ENCODE measurements at places on chromosomes 2 and 18.

DNA sequence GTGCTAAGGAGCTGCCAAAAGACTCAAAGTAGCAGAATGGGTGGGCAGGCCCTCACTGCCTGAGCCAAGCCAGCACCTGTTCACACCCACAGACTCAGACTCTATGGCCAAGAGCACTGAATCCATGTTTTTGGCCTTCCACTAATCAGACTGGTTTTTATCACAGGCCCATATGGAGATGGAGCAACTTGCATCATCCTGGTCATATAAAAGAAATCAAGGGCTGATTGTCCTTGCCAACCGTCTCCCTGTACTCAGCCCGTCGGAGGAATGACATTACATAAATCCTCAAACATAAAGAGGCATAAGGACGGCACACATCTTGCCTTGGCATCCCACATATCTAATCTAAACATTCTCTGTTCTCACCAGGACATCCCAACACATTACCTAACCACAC is 66.7 kb downstream of the MARCHF4 start:
- DNase-seq = no peak

DNA sequence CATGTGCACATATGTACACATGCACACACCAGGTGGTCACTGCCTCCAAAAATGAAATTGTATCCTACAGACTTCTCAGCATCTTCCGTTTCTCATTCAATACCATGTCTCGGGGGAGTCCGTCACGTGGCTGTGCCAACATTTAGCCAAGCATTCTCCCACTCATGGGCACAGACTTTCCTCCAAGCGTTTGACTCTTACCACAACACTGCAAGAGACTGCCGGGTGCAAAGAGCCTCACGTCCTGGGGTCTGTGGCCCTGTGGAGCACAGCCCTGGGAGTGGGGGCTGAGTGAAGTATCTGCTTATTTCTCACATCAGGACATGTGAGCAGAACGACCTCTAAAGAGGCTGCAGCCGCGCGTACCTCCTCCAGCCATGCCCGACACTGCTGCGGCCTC is 28.0 kb downstream of the HDAC4 start:
- no peak for DNase-seq

- DNase-seq = no peak
Measured at GRCh38 chr18:35000457-35000856, 40.8 kb upstream of the MAPRE2 start.

DNA sequence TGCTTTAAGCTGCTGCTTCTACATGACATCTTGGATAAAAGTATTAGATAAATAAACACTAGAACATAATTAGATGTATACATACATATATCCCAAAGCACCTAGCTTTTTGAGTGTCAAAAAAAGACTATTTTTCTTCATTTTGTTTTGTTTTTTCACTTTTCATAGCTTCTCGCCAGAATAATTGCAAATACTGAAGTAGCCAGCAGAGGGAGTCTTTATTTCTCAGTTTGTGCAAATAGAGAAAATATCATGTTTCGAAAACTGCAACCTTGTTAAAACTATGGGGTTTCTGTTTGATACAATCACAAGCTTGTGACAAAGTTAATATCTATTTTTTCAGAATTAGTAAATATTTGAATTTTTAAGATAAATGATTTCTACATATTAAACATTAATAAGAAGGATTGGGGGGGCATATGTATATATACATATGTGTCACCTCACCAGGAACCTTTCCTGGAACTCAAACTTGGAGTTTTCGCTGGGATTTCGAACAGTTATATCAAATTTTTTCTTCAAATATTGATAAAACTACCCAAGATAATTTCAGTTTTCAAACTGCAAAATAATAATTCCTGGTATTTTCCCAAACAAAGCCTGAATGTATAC is 61.0 kb downstream of the GRB14 start:
- DNase-seq = no peak

DNA sequence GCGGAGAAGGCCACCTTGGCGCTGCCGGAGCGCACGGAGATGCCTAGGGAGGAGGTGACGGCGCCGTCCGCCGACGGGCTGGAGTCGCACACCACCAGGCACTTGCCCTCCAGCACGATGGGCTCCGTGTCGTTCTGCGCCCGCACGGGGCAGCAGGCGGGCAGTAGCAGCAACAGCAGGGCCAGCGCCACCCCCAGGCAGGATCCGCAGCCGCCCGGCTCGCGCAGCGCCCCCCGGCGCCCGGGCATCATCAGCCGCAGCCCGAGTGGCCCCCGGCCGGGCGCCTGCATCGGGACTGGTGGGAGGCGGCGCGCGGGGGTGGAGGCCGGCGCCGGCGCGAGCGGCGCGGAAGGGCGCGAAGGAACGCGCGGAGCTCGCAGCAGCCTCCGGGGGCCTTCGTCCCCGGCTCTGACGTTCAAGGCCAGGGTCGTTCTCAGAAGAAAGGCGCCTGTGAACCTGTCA is 2.2 kb downstream of the CBLN2 start:
- peak; percentile 10 for DNase-seq

DNA sequence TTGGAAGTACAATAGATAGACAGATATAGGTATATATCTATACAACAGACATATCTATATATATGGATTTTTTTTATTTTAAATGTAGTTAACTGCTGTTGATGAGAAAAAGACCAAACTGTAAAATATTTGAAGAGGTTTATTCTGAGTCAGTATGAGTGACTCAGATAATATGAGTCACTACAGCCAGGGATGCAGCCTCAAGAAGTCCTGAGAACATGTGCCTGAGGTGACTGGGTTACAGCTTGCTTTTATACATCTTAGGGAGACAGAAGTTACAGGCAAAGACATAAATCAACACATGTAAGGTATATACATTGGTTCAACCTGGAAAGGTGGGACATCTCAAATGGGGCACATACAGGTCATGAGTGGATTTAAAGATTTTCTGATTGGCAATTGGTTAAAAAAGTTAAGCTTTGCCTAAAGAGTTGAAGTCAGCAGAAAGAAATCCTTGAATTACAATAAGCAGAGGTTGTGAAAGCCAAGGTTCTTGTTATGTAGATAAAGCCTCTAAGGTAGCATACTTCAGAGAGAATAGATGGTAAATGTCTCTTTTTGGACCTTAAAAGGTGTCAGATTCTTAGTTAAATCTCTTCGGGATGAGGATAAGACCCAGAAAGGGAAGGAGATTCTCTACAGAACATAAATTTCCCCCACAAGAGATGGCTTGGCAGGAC is 149.9 kb downstream of the RBM43 start:
- DNase-seq = no peak

GRCh38 chr2:233055362-233055761 is 4.8 kb upstream of the INPP5D start:
- DNase-seq = no peak

DNA sequence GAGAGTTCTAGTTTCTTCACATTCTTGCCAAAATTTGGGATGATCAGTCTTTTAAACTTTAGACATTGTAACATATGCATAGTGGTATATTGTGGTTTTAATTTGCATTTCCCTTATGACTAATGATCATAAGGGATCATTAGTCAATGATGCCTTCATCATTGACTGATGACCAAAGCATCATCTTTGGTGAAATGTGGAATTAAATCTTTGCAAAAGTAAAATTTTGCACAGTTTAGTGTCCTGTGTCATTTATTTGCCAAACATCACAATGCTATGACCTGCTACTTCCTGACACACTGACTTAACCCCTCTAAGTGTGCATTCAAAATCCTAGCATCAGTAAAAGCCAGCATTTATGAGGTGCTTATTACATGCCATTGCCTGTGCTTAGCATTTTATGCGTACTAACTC is 58.9 kb upstream of the SLC1A4 start:
- DNase-seq = no peak

GRCh38 chr2:107027810-107028209 is 141.8 kb upstream of the ST6GAL2 start:
- DNase-seq = no peak

DNA sequence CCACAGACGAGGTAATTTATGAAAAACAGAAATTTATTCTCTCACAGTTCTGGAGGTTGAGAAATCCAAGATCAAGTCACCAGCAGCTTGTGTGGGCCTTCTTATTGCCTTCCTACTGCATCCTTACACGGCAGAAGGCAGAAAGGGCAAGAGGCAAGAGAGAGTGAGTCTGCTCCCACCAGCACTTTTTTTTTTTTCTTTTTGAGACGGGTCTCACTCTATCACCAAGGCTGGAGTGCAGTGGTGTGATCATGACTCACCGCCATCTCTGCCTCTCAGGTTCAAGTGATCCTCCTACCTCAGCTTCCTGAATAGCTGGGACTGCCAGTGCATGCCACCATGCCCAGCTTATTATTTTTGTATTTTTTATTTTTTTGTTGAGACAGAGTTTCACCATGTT is 78.5 kb upstream of the HK2 start:
- DNase-seq = no peak

- no peak for DNase-seq
Measured at GRCh38 chr2:86750240-86750839, 30.2 kb downstream of the RMND5A start.

GRCh38 chr2:156455361-156455975 is 19.3 kb downstream of the GPD2 start:
- DNase-seq = no peak

DNA sequence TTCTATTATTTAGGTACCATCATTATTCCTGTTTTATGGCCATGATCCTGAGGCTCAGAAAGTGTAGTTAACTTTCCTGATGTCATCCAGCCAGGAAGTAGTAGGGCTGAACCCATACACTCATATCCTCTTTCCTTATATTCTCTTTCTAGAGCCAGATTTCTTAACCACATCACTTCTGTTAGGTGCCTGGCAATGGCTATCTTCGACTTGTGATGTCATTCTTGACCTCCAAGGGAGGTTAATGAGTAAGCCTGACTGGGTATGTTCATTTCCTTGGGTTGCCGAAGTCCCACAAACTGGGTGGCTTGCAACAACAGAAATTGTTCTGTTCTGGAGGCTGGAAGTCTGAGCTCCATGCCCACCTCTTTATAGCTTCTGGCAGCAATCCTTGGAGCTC is 43.4 kb downstream of the ITGB6 start:
- DNase-seq = no peak

- no peak for DNase-seq
Measured at GRCh38 chr2:56026828-56027227, 103.2 kb upstream of the EFEMP1 start.

DNA sequence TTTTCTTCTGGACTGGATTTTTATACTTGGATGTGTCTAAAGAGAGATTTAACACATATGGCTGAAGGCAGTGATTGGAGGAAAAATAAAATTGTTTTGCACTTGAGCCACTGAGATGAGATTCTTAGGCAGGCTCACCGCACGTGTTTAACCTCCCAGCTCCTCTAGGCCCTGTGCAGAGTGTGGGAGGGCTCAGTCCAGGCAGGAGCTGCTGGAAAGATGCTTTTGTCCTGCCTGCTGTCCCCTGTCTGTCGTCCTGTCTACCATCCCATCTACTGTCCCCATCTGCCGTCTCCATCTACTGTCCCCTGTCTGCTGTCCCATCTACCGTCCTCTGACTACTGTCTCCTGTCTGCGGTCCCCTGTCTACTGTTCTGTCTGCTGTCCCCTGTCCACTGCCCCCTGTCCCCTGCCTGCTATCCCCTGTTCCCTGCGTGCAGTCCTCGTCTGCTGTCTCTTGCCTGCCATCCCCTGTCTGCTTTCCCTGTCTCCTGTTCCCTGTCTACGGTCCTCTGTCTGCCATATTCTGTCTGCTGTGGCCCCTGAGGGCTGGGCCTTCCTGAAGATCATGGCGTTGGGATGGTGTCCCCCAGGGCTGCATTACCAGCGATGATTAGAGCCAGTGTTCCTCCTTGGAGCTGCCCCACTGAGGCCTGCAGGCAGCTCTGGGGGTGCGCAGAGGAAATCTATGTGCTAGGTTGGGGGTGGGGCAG is 43.7 kb upstream of the HS6ST1 start:
- no peak for DNase-seq

- no peak for DNase-seq
Measured at GRCh38 chr2:229910147-229910831, 11.5 kb downstream of the TRIP12 start.

DNA sequence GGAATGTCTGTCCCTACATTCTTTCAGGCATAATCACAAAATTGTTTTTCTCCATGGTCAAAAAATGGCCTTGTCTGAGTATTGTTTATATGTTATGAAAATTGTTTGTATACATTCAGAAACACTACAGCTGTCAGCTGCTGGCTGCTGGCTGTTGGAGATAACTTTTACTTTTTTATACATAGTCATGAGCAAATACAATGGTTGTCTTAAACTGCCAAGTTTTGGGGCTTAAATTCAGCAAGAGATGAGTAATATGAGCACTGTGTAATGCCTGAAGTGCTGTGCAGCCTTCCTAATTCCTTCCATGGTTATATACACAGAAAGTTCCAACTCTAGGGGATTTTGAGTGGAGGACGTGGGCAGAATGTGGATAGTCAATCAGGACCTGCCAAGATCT is 168.9 kb upstream of the RMP24 start:
- no peak for DNase-seq

GRCh38 chr2:177098001-177098613 is 114.5 kb upstream of the HNRNPA3 start:
- no peak for DNase-seq

DNA sequence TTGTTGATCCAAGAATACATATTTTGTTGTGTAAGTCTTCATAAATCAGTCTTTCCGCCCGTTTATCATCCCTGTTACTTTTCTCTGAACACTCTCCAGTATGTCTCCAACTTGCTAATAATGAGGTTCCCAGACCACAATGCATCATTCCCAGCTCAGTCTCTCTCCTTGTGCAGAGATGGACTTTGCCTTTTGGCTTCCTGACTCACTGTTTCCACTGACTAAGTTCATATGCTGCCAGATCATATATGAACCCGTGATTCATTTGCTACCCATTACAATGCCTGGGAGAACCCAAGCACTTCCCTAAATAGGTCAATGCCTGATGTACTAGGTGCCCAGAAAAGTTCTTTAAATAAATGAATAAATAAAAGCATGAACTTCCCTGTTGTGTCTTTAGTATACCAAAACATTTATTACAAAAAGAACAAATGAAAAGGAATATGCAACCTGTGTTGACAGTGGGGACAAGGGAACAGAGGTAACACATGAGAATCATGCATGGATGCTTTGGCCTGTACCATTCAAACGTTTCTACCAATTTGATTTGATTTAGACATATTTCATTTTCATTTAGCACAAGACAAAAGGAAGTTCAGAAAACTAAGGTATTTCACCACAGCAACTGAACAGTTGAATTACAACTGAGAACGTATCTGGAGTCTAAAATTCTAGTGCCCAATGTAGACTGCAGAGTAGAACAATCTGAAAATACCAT is 215.4 kb upstream of the HNRNPA3 start:
- no peak for DNase-seq

GRCh38 chr2:239274391-239275043 is 126.3 kb downstream of the HDAC4 start:
- DNase-seq = no peak

GRCh38 chr18:57051657-57052044 is 95.2 kb upstream of the BOD1L2 start:
- no peak for DNase-seq
